SIG-M5 (cell line): ENCODE measurements at places on chromosomes 12 and 14.

GRCh38 chr14:100893228-100893601 is 10.3 kb downstream of the RTL1 start:
- DNase-seq: no peak

GRCh38 chr12:24554612-24555295 is 394.1 kb downstream of the BCAT1 start:
- DNase-seq: no peak

GRCh38 chr14:36524874-36525745 is 5.1 kb upstream of the NKX2-1 start:
- no peak for DNase-seq

DNA sequence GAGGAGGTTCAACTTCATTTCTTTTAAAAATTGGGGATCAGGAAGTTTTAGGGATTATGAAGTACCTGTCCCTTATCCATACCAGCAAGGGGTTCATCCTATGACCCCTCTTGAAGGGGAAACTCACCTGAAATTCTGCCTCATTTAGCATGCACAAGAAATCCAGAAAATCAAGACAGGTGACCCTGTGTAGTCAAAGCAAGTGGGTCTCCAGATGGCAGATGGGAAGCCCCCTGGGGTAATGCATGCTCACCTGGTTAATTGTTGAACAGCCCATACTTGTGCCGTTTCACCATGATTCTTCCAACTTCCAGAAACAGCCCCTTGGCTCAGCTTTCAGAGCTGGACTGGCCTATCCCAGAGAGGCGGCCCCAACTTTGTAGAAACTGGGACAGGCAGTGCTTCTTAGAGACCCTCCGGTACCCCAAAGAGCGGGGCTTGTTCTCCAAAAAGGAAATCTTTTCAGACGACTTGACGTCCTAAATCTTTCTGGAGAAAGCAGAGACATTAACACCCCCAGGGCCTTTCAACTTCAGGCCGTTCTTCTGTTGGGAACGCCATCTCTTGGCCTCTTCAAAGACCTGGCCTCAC is 66.3 kb upstream of the ESRRB start:
- no peak for DNase-seq
